HL-60 (cell line): ENCODE measurements at places on chromosomes 5 and 9.
A peak's percentile ranks its signal among the peaks of the same experiment; 100 is the strongest.

- no peak for DNase-seq
These were observed 1.1 kb upstream of the LCN9 start for GRCh38 chr9:135661816-135662560.

- no peak for DNase-seq
These were observed 2041.4 kb upstream of the CDH9 start for GRCh38 chr5:29079771-29080170.

- no peak for DNase-seq
These were observed 148.4 kb upstream of the NFIL3 start for GRCh38 chr9:91572044-91572443.

DNA sequence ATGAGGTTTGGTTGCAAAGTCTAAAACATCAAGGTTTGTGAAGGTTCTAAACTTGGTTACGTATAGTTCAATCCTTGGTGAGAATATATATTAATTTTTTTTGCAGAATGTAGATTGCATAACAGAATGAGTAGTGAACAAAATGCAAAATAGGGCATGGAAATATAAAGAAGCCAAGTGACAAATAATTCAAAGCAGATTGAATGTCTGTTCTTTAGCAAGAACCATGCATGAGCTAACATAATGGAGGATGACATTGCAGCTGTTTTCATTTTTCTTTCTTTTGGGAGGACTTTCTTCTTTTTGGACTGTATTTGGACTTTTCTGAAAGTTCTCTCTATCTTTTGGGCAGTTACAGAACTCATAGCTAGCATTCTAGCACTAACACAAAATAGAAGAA lies 194.8 kb upstream of the MRPS30 start:
- DNase-seq, result no peak

DNA sequence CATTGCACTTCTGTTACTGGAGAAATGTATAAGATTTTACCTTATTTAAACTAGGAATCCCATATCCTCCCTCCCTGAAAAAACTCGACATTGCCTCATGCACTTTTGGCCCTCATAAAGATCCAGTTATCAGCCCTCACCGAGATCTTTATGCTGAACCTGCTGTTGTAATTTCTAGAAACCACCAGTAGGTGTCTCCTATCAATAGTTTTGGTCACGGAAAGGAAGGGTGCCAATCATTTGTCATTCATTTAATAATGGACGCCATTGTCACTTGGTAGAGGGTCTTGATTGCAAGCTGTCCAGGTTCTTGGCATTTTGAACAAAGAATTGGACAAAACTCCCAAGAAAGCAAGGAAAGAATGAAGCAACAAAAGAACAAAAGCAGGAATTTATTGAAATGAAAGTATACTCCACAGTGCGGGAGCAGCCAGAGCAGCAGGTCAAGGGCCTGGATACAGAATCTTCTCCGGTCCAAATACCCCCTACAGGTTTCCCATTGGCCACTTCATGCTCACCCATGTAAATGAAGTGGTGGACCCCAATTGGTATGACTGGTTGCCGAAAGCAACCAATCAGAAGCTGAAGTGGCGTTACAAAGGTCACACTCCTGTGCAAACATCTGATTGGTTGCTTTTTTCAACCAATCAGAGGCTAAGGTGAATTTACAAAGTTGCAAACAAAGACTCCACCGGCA lies 524.3 kb downstream of the PSAT1 start:
- peak; percentile 22 for DNase-seq

- DNase-seq, result peak; percentile 16
These were observed 1152.9 kb upstream of the CDH6 start for GRCh38 chr5:30040488-30041118.

DNA sequence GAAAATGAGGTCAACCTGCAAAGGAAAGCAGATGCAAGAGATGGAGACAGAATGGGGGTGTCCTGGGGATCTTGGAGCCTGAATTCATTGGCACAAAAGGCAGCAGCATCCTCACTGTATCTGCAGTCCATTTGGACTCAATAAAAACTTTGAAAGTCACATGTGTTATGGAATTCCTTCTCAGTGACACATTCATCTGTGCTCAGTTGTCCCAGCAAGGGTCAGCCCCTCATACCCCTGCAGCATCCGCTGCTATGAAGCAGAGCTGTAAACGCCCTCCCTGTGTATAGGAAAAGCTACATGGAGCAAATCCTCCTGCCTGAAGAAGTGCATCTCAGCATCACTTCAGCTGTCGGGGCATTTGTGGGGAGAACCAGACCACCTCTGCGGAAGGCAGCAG lies 14.5 kb upstream of the RARS1 start:
- no peak for DNase-seq

DNA sequence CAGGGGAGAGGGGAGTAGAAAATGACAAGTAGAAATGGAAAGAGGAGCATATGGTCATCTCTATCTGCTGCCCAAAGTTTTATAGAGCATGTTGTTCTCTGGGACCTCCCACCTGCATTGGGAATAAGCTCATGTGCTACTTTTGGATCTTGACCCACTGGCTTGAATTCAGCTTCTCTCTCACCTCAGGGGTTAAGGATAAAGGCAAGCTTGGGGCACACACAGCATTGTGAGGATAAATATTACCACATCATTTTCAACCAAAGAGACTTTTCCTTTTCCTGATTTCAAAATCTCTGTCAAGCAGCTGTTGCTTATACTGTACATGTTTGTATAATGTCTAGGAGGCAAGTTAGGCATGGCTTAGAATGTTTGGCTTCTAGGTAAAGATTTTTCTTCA lies 16.6 kb downstream of the ATP10B start:
- DNase-seq, result no peak

DNA sequence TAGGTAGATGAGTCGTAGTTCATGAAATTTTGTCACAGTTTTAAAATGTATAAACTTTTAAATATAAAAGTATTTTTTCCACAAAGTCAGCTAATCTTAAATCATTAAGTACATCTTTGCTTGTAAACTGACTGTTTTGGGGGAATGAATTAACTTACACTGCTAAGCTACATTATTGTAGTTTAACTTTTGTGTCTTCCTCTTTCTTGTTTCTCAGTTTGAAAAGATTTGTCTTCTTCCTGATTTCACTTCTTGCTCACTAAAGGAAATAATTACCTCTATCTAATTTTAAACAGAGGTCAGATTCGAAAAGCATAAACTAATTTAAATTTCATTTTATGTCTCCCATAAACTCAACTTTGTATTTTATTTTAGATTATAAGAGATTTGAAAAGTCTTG lies 5.7 kb downstream of the NIPSNAP3B start:
- DNase-seq, result no peak

DNA sequence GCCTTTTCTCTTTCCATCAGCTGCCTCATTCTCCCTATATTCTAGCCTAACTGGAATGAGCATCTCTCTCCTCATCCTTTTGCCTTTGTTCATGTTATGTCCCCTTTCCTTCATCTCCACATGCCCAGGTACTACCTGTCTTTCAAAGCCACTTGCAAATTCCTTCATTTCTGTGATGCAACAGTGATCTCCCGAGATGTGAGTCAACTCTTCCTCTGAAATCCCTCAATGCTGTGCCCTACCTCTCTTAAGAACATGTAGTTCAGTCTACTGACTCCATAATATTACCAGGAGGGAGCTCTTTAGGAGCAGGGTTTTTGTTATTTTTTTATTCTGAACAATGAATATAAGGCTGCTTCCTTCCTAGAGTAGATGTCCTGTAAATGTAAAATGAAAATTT lies 91.6 kb downstream of the ZNF462 start:
- no peak for DNase-seq

DNA sequence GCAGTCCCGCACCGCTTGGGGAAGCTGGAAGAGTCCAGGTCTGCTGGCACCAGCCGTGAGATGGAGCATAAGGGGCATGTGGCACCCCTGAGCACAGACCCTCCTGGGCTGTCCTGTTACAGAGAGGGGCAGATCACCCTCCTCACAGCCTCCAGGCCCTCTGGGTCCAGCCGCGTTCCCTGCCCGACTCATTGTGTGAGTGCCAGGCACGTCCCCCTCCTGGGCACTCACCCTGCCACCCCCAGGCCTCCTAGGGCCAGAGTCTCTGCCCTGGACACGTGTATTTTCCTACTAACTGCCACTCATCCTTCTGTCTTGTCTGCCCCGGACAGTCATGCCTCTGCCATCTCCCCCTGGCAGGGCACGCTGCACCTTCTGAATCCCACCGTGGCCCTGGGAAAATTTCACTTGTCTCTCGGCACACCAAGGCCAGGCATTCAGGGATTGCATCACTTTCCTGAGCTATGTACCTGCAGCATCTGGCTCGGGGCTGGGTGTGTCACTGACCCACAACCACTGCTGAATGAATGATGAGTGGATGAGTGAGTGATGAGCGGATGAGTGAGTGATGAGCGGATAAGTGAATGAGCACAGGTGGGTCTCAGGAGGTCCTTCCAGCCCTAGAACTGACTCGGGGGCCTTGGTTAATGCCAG lies 21.5 kb upstream of the FCN1 start:
- no peak for DNase-seq

DNA sequence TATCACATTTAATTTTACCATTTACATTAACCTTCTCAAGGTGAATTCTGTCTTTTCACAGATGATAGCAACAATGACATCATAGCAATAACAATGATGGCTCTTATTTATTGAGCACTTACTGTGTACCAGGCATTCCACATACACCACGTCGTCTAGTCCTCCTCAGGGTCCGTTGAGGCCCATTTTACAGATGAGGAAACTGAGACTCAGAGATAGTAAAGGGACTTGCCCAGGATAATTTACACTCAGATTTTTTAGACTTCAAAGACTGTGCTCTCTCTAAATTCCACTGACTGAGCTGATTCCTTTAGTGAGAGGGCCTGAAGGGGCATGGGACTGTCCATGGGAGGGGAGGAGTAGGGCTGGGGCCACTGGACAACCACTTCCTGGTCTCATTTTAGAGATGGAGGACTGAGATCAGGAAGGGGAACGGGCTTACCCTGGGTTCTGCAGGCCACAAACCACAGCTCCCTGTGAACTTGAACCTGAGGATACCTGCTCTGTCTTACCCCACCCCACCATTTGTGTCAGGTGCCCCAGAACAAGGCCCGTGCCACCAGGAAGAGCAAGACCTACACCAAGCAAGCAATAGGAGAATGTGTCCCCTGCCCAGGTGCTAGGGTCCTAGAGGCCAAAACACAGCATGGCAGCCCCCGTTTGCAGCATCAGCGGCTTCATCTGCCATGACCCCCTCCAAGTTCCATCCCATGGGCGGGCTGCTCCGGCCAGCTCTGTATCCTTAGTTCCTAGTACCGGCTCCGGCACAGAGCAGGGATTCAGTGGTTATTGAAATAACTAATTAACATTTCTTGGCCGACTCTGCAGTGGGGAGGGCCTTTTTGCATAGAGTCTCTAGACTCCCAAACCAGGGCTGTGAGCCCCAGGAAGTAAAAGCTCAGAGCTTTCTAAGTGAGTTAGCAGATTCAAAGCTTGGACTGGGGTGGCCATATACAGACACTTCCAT lies 96.6 kb downstream of the RGS3 start:
- no peak for DNase-seq

DNA sequence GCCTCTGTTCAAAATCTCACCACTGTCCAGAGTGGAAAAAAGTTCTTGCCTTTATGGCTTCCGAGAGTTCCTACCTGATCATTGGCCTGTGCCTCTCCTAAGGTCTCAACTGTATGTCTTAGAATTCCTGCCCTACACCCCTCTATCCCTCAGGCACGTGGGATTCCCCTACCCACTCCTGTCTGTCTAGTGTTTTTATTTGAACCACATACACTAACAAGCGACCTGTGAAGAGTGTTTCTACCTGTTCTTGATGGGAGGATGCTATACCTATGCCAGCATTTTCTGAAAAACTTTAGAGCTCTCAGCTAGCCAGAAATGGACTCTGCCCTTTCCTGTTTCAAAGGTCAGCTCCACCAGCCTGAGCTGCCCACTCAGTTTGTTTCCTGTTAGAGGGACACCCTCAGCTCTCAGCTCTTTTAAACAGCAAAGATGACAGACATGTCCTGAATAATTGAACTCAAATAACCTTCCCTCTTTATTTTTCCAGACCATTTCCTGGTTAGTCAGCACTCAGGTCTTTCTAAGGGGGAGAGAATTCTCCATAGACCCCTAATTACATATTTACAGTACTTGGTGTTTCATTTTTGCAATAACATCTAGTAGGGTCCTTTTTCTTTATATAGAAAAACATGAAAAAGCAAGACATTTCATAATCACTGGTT lies 214.8 kb downstream of the AOPEP start:
- no peak for DNase-seq

DNA sequence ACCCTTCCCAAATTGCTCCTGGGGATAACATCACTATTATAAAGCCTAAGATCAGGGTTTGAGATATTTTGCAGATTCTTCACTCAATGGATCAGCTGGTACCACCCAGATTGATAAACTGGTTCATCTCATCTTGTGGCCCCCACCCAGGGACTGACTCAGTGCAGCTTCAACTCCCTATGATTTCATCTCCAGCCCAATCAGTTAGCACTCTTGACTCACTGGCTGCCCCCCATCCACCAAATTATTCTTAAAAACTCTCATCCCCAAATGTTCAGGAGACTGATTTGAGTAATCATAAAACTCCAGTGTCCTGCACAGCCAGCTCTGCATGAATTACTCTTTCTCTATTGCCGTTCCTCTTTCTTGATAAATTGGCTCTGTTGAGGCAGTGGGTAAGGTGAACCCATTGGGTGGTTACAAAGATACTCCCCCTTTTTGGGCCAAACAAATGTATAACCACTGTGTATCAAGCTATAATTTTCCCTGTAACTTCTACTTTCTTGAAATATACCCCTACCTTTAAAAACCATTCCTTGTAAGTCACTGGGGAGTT lies 263.3 kb upstream of the IL12B start:
- DNase-seq, result no peak

DNA sequence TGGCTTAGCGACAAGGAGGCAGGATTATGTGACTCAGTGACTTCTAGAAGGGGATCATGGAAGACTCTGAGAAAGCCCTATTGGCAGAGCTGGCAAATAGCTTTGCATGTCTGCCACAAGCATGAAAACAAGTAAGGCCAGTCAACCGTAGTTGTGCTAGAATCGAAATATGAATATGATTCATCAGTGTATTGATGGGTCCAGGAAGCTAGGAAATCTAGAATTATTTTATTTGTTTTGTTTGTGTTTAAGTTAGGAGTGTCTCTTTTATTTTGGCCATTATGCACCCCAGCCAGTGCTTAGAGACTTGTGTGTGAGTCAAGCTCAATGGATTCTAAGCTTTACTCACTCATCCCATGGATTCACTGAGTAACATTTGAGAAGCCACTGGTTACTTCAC lies 3.8 kb upstream of the ITGA2 start:
- no peak for DNase-seq

DNA sequence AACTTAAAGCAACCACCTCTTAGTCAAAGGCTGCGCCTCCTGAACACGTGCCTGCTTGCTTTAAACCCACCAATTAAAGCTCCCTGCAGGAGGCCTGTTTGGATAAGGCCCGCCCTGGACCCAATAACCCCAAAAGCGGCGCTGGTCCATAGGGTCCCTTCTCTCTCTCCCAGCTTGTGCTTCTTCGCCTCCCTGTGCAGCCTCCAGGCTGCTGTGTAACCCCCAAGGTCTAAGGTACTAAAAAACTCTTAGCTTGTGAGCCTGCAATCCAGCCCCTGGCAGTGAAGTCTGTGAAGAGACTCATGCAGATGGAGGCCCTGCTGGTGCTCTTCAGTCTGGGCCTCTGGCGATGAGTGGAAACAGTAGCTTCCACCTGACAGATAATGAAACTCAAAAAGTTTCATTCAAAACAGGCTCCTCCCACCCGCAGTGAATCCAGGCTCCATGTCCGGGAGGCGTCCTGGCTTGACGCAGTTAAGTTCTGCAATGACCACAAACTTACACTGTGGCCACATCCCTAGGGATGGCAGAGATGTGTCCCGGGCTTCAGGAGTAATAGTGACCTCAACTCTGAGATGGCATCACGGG lies 97.3 kb downstream of the PRRT1B start:
- no peak for DNase-seq

- DNase-seq, result no peak
These were observed 344.3 kb downstream of the GADD45G start for GRCh38 chr9:89949111-89949510.

- no peak for DNase-seq
These were observed 96.1 kb upstream of the DNAH5 start for GRCh38 chr5:14040542-14040941.
